Activated CD4-positive, alpha-beta T cell treated with anti-CD3 and anti-CD28 coated beads for 24 hours (primary cell): ENCODE measurements at places on chromosomes 16 and 17.

DNA sequence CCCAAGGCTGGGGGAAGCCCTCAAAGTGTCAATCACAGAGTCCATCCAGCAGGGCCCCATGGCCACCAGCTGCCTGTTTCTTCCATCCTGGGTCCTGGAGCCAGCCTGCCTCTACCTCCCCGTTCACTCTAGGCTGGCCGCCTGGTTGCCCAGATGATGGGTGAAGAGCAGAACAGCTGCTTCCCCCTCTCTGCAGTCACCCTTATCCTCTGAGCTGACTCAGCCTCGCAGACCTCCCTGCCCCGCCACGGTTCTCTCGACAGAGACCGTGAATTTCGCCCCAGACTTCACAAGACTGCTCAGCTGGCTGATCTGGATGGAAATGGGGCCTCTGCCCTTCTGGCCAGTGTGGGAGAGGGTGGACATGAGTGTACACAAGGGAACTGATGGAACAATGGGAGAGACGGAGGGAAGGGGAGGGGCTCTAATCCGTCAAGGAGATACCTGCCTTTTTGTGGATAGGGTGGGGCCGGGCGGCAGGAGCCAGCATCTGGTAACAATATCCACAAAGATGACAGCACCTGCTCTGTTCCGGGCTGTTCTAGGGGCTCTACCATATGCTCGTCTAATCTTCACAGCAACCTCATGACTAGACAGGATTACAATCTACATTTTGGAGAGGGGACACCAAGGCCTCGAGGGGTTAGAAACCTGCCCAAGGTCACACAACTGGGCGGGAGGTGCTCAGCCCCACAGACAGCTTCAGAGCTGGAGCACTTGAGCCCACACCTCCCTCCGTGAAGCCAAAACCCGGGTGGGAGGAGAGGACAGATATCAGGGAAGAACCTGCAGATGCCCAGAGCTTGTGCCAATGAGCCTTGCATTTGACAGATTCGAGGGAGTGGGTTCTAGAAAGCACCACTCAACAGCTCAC is 136.0 kb downstream of the SDK2 start:
- DNase-seq = no peak

GRCh38 chr17:57132663-57133062 is 47.6 kb downstream of the AKAP1 start:
- DNase-seq = no peak

DNA sequence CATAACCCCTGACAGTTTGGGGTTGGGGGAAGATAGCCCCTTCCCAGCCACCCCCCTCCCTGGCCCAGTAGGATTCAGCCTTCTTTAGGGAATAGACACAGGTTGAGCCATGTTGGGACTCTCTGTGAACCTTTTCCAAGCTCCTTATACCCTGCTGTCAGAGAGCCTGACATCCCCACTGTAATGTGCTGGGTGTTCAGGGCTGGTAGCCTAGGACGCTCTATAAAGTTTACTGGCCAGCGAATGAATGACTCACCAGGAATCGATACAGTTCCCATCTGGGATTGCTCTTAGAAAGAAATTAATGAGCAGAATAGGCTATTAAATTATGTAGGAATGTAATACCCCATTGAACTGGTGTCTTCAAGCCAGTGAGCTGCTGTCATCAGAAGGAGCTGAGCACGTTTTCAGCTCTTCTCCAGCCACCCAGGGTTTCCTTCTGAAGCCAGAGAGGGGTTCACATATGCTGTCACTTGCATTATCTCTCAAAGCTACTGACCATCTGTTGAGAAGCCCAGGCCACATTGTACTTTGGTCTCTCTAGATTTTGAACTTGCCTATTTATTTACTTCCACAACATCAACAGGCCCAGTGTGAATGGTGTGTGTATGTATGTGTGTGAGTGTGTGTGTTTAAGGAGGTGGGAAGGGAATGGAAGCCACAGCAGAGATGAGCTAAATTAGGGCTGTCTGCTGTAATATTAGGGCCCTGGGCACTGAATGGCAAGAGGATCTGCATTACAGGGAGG is 64.9 kb downstream of the SPACA3 start:
- no peak for DNase-seq

- DNase-seq = no peak
These were observed 127.8 kb downstream of the C16orf95 start for GRCh38 chr16:87189426-87189825.

DNA sequence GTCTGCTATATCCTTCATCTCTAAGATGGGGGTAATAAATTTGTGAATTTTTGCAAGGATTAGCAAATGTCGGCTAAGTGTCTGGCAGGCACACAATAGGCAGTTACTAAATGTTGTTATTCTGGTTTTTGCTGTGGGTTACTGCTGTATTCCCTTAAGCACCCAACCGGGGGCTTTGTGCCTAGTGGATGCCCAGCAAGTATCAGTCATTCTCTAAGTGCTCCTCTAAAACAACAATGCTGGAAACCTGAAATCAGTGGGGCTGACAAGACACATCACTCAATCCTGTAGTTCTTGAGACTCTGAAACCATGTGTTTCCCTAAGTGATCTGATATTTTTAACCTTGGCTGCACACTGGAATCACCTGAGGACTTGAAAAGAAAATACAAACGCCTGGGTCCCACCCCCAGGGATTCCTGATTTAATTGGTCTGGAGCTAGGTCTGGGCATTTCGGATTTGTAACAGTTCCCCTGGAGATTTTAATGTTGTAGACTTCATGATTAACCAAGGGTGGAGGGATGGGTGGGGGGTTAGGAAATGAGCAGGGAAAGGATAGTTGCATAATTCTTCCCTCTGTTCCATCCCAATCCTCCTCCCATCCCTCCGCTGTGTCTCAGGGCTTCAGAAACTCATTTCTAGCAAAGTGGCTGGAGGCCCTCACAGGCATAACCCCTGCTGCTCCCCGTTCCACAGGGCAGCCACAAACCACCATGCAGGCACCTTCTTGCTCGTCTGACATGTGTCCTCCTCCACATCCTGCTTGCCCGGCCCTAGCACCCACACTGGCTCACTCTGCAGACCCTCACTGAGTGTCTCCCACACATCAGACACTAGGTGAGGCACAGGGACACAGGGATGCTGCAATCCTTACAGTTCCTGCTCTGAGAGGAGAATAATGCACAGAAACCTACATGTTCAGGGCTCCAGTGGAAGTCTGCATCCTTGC is 61.7 kb upstream of the LYRM9 start:
- DNase-seq = no peak

GRCh38 chr17:48591255-48592056 is 1.4 kb upstream of the HOXB3 start:
- DNase-seq = no peak

DNA sequence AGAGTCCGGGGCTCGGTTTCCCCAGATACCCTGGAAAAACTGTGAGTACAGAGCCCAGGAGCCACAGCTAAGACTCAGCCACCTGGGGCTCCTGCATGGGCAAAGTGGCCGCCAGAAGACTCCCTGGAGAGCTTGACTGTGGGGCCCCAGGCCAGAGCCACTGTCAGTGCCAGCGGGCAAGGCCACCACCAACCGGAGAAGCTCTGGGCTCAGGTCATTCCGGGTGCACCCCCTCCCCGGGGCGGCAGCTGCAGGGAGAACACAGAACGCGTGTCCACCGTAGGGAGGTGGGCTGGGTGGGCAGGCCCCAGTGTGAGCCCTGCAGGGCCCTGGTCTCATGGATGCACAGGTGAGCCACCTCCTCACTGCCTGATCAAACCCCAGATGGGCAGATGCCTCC is 22.3 kb upstream of the RBFOX3 start:
- DNase-seq = no peak

DNA sequence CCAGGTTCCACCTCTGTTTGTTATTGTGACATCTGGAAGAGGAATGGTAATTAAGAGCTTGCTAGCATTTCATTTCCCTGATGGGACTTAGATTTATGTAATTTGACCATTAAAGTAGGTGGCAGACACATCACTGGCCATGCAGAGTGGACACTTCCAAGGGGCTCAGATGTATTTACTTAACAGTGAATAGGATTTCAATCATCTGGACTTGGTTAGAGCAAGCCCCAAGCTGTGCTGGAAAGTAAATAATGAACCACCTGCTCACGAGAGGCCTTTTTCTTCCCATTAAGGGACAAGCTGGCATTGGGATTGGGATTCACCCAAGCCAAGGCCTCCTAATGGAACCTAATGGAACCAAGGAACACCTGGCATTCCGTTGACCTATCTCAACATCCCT is 395.3 kb downstream of the HS3ST4 start:
- DNase-seq = no peak

GRCh38 chr16:2751577-2752034 is 832 bp upstream of the SRRM2 start:
- DNase-seq = no peak

GRCh38 chr16:4021070-4021779 is 95.0 kb downstream of the ADCY9 start:
- DNase-seq = no peak

DNA sequence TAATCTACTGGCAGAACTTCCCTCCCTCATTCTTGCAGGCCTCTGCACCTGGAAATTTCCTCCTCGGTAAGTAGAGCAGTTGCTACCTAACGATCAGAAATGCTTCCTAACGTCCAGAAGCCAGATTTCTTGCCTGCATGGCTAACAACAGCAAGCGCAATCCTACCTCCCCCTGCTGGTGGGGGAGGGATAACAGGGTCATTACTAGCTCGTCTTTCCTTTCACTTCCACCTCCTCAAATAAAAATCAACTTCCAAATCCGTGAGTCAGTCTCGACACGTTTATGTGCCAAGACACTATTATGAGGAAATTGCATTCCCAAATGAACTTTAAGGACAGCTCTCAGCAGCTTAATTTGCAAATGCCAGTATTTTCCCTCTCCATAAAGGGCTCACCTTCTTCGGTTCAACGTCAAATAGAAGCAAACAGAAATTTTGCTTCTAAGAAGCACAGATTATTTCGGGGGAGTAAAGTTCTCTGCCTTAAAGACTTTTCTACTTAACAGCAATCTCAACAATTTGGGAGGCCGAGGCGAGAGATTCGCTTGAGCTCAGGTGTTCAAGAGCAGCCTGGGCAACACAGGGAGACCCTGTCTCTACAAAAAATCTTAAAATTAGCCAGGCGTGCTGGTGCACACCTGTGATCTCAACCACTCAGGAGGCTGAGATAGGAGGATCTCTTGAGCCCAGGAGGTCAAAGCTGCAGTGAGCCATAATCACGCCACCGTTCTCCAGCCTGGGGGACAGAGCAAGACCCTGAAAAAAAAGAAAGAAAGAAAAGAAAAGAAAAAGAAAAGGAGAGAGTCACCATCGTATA is 188.6 kb upstream of the PSMD7 start:
- DNase-seq = peak; percentile 19

DNA sequence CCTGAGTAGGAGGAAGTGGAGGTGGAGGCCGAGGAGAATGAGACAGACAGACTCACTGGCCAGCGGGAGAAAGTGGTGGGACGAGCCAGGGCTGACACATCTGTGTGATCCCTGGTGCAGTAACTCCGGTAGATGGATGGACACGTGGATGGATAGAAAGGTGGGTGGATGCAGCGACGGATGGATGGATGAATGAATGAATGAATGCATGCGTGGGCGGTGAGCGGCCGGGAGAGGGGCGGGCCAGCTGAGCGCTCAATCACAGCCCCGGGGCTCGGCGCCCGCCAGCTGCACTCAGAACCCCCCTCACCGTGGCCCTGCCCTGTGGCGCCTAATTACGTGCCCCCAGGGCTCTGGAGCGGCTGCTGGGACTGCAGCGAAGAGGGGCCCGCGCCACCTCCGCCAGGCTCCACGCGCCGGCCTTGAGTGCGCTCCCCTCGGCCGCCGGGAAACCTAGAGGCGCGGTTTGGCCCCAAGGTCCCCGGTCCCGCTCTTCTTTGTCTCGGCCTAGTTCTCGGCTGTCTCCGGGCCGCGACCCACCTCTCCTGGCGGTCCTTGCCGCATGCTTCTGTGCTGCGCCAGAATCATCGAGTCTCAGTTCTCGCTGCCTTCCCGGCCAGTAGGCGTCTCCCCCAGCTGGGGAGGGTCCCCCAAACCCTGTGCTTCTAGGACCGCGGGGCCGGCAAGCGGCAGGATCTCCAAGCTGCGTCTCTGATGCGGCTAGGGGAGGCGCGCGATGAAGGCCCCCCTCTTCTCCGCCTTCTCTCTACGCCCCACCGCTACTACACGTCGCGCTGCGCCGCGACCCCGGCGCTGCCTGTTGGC is 41.0 kb downstream of the RAI1 start:
- no peak for DNase-seq

GRCh38 chr17:81706757-81707624 is 3.8 kb downstream of the MRPL12 start:
- no peak for DNase-seq

DNA sequence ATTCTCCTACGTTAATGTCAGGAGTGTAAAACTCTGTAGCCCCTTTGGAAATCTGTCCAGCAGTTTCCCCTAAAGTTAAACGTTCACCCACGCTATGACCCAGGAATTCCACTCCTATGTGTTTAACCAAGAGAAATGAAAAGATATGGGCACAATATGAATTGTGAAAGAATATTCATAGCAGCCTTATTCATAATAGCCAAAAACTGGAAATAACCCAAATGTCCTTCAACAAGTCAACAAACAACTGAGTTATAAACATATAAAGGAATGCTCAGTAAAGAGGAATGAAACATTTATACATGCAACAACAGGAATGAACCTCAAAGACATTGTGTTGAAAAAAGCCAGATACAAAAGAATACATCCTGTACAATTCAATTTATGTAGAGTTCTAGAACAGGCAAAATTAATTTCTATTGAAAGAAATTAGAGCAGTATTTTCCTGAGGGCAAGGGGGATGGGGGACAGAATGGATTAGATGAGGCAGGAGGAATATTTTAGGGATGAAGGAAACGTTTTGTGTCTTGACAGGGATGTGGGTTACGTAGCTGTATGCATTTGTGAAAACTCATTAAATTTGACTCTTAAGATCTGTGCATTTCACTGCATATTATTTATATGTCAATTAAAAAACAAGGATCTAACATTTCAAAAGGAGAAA is 286.7 kb upstream of the CDH5 start:
- no peak for DNase-seq

DNA sequence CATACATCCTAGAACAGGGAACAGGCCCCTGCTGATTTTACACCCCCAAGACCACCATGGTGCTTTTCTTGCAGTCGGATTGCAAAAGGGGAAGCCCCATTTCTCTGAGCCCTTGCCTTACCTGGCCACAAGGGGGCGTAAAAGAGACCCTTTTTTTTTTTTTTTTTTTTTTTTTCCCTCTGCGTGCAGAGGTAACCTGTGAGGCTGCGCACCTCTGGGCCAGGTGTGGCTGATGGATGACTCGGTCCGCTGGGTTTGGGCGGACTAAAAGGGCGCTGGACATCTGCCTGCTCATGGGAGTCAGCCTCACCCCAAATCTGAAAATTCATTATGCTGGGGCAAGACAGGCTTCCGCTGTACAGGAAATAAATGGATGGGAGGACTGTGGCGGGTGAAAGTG is 281.0 kb downstream of the CBLN1 start:
- no peak for DNase-seq

- no peak for DNase-seq
These were observed 53.0 kb downstream of the EPN2 start for GRCh38 chr17:19290066-19290705.

DNA sequence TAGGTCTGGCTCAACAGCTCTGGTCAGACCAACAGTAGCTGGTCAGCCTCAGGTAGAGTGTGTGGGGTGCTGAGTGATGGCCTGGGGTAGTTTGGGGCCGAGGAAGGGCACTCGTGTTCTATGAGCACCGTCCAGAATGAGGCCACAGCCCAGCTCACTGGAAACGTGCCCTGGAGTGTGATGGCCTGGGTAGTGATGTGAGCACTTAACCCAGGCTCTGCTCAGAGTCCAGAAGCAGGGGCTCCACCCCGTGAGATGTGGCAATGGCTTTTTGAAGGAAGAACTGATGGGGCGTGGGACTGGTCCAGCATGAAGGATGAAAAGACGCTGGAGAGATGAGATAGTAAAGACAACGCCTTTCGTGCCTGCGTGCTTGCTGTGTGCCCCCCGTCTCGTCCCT is 35.3 kb downstream of the NTN1 start:
- no peak for DNase-seq
